Inflammatory macrophage treated with lipopolysaccharide for 4 hours (primary cell): ENCODE measurements at places on chromosomes 13 and 19.

- DNase-seq, result no peak
Measured at GRCh38 chr13:47134939-47135489, 238.2 kb upstream of the HTR2A start.

- DNase-seq, result no peak
Measured at GRCh38 chr19:44499559-44499958, 763 bp downstream of the ZNF180 start.

- peak; percentile 9 for DNase-seq
Measured at GRCh38 chr13:110616103-110617101, 1.1 kb downstream of the NAXD start.

GRCh38 chr13:41613984-41614661 lies 156.8 kb downstream of the RGCC start:
- DNase-seq, result no peak

DNA sequence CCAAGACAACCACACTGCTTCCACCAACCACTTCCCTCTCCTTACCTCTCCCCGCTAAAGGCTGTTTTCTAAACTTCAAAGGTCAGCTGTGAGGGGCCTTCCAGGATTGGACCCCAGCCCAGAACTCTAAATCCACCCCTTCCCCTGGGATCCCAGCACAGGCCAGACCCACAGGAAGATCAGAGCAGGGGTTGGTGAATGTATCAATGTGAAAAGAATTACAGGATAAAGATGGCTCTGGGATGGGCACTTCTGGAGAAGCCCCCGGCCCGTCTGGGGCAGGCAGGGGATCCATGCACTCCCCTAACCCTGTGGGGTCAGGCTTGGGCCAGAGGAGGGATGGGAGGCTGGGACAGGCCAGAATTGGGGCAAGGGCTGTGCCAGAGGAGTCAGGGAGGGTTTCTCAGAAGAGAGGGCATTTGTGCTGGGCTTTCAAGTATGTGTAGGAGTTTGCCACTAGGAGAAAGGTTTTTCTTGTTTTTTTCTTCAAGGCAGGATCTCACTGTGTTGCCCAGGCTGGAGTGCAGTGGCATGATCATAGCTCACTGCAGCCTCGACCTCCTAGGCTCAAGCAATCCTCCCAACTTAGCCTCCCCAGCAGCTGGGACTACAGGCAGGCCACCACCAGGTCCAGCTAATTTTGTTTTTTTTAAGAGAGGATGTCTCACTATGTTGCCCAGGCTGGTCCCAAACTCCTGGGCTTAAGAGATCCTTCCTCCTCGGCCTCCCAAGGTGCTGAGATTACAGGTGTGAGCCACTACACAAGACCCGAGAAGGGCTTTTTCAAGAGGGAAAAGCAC lies 1.0 kb upstream of the MEF2B start:
- no peak for DNase-seq

- DNase-seq, result no peak
Measured at GRCh38 chr13:85521657-85522056, 277.6 kb downstream of the SLITRK6 start.

DNA sequence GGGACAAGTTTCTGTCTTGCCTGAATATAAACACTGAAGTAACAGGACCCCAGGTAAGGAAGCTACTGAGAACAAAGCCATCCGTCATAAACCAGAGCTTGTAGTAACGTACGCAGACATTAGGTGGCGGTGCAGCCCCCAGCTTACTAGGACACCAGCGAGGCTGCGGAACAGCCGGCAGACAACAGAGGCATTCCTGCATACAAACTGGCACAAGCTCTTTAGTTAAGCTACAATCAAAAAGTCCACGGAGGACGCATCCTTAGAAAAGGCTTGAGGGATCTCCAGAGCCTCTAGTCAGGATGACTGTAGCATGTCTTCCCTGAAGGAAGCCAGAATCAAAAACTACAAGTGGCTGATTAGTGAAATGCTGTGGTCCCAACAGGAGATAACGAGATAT lies 26.2 kb downstream of the ZNF160 start:
- DNase-seq, result peak; percentile 2

GRCh38 chr19:30637926-30638325 lies 265.7 kb downstream of the ZNF536 start:
- no peak for DNase-seq

GRCh38 chr13:99995589-99996380 lies 14.2 kb downstream of the ZIC2 start:
- DNase-seq, result peak; percentile 30

GRCh38 chr19:7505288-7505681 lies 10.6 kb upstream of the ZNF358 start:
- no peak for DNase-seq

DNA sequence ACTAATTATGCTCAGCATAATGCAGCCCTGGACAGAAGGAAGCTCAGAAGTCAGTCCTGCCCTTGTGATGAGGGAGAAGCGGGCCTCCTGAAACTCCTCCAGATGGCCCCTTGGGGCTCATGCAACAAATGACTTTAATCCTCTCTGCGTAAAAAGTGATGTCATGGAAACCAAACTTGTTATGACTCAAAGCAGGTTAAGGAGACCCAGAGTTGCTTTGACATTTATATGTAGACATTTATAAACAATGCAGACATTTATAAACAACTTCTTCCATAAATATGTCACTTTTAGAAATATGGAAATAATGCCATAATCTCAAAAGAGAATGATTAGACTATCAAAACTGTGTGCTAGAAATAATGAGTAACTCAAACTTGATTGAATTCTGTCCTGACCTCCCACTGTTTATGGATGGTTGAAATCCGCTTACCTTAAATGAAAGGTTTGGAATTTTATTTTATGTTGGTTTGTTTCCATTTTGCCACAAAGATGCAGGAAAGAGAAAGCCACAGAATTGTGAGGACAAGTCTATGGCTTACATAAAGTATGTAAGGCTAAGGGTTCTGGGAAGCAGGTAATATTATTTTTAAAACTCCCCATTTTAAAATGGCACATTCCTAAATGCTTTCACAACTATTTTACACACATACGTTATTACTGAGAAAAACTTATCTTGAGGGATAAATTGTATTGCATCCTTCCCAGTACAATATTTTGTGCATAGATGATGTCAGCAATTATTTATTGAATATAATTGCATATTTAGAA lies 73.7 kb downstream of the CYSLTR2 start:
- DNase-seq, result no peak

DNA sequence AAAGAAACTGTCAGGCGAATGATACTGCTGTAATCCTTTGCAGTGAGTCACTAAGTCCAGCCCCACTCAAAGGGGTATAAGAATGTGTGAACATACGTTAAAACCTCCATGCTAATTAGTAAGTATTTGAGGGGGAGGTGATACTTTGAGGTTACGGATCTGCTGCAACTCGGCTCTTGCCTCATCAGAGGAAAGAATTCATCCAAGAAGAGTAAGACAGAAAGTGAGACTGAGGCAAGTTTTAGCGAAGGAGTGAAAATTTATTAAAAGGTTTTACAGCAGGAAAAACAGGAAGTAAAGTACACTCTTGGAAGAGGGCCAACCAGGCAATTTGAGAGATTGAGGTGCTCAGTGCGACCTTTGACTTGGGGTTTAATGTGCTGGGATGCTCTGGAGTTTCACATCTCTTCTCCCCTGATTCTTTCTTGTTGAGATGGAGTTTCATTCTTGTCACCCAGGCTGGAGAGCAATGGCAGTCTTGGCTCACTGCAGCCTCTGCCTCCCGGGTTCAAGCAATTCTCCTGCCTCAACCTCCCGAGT lies 9.8 kb downstream of the CLEC4M start:
- peak; percentile 96 for DNase-seq

- peak; percentile 73 for DNase-seq
Measured at GRCh38 chr19:55519451-55520311, 17.3 kb downstream of the SBK2 start.

- peak; percentile 8 for DNase-seq
Measured at GRCh38 chr13:80341756-80342370, 937 bp upstream of the SPRY2 start.

- no peak for DNase-seq
Measured at GRCh38 chr19:50362656-50363424, 2.6 kb downstream of the NAPSA start.

DNA sequence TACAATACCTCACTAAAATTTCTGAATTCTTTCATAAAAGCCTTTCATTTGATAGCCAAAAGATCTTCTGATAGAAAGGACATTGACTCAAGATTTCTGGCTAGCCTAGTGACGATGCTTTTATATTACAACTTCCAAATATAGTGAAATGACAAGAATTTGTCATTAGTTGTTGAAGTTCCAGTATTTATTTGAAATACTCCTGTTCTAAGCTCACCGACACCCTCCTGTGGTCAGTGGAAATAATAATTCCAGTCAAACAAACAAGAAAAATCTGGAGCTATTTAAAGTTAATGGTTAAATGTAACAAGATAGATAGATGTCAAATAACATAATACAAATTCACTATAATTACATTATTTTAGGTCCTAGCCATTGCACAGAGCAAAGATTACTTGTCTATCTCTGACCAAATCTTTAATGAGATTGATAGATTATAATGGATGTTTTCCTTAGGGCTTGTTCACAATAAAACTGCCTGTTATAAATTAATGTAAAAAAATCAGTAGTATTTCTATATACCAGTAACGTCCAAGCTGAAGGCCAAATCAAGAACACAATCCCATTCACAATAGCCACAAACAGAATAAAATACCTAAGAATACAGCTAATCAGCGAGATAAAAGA lies 195.5 kb downstream of the RGCC start:
- peak; percentile 70 for DNase-seq
